Activated CD4-positive, alpha-beta memory T cell treated with anti-CD3 and anti-CD28 coated beads, Interleukin-2, amount 10 ng/mL, durations not matched to agents 7 days and 5 days (primary cell): ENCODE measurements at places on chromosomes 7 and 10.

DNA sequence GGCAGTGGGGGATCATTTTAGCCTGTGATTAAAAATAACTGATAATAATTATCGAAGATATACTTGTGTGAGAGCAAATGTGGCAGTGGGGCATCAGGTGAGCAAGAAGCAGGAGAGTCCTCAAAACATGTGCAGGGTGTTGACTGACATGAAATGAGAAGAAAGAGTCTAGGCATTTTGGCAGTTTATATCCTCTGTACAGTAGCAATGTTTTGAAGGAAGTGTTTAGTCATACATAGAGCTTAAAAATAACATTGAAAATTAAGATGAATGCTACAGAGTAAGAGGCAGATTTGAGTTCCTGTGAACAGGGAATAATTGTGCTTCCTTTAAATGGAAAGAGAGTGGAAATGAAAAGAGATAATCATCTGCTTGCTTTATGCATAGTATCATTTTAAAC, 47.4 kb downstream of the VPS50 start:
- H3K4me3 ChIP-seq = no peak overlapping the region
- no peak overlapping the region for H3K27ac ChIP-seq
- H3K36me3 ChIP-seq = peaks cover 12% of the 10 kb centered on the region
- DNase-seq = no peak
- no peaks in the 10 kb centered on the region for H3K27me3 ChIP-seq
- peaks cover 6% of the 10 kb centered on the region for H3K4me1 ChIP-seq

- H3K36me3 ChIP-seq = peaks cover 2% of the 10 kb centered on the region
- H3K4me1 ChIP-seq = peaks cover 23% of the 10 kb centered on the region
- H3K27ac ChIP-seq = no peak overlapping the region
- no peak for DNase-seq
Measured at GRCh38 chr10:99528494-99529441, 4.0 kb upstream of the NKX2-3 start.

DNA sequence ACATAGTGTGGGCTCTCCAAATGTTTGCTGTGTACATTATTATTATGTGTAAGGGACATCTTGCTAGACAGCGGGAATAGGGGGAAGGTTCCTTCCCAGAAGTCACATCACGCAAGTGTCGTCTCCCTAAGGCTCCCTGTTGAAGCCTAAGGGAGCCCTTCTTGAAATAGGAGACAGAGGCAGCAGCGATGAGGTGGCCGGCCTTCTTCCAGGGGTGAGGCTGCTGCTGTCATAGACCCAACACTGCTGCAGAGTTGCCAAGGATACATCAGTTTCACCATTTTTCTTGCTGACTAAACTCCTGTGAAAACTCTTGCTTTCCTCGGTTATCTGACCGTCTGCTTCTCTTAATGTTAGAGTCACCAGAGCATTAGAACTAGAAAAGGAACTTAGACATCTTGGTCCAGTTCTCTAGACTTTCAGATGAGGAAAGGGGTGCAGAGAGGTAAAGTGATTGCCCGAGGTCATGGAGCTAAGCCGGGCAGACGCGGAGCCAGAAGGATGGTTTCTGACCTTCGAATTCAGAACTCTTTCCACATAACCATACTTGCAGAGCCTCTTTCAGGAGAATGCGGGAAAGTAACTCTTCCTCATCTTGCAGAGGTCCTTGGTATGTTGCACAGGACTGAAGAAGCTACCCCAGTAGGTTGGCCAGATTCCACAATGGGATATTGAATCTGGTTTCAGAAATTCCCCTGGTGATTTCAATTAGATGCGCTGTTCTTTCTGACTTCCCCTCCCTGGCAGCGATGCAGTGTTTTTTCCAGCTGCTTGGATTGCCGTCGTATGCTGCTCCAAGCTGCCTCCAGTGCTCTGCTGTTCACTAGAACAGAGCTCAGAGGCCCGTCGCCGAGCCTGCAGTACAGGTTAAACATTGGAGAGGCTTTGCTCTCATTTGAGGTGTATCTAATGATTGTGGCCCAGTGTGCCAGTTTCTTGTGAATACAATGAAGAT, 217.1 kb downstream of the CAMK1D start:
- peaks cover under 1% of the 10 kb centered on the region for H3K36me3 ChIP-seq
- H3K27ac ChIP-seq = no peak overlapping the region
- H3K4me1 ChIP-seq = peaks cover 22% of the 10 kb centered on the region
- no peak for DNase-seq
- no peak overlapping the region for H3K4me3 ChIP-seq

GRCh38 chr10:89160339-89160738, 46.8 kb downstream of the CH25H start:
- peaks cover 25% of the 10 kb centered on the region for H3K4me1 ChIP-seq
- no peak overlapping the region for H3K4me3 ChIP-seq
- no peak overlapping the region for H3K27ac ChIP-seq
- H3K36me3 ChIP-seq = no peaks in the 10 kb centered on the region

DNA sequence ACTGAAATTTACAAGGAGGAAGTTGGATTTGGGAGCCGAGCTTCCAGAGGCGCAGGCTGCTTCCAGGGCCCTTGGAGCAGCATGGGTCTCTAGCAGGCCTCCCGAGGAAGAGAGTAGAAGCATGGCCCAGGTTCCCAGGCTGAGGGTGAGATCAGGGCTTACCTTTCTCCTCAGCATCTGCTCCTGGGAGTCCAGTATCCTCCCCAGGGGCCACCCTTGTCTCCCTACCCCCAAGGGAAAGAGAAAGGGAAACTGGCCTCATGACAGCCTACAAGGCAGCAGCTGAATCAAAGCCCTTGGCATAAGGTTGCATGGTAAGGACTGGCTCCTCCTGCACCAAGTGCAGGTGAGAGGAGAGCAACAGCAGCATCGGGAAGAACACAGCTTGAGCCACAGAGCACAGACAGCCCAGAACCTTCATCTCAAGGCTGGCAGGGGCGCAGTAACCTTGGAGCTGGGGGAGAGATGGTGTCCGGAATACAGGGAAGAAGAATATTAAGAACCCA, 114.5 kb downstream of the MARCHF5 start:
- no peak overlapping the region for H3K4me3 ChIP-seq
- no peak for DNase-seq
- H3K27ac ChIP-seq = no peak overlapping the region
- H3K36me3 ChIP-seq = no peaks in the 10 kb centered on the region
- H3K4me1 ChIP-seq = peaks cover 15% of the 10 kb centered on the region

GRCh38 chr7:112160130-112160770, 45.9 kb downstream of the DOCK4 start:
- no peak overlapping the region for H3K27ac ChIP-seq
- H3K36me3 ChIP-seq = no peaks in the 10 kb centered on the region
- DNase-seq = no peak
- no peak overlapping the region for H3K4me3 ChIP-seq

DNA sequence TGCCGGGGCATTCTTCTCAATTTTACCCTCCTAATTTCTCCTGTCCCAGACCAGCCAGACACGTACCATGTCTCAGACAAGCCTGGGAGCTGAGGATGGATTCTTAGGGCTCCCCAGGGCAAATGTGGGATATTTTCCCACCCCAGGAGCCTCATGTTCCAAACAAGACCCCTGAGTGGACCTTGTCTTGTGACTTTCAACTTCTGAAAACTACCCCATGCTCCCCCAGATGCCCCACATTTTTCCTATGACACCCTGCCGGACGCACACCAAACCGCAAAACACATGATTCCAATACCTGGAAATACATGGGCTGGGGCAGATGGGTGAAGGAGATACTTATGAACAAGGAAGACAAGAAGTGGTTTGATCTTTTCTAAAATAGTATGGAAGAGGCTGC, 874 bp downstream of the GIMAP5 start:
- no peak for DNase-seq
- peak overlapping the region; percentile 94 for H3K27ac ChIP-seq
- peak overlapping the region; percentile 99 for H3K4me3 ChIP-seq
- peaks cover 56% of the 10 kb centered on the region for H3K36me3 ChIP-seq

DNA sequence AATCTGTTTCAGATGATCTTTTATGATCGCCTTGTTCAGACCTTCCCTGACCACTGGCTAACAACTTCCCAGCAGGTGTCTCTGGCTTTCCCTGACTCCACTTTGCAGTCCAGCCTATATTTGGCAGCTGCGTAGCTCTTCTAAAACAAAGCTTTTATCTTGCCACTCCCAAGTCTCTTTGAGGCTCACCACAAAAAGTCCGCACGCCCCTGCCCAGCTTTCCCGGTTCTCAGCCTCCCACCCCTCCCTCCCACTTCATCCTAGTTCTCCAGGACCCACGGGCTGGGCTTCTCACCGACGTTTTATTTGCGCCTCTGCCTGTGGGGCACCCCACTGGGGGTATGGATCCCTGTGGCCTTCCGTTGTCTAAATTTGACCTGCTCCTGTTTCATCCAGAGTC, 58.9 kb upstream of the USP6NL start:
- H3K36me3 ChIP-seq = no peaks in the 10 kb centered on the region
- DNase-seq = no peak
- H3K4me3 ChIP-seq = no peak overlapping the region
- H3K4me1 ChIP-seq = no peaks in the 10 kb centered on the region
- peaks cover 16% of the 10 kb centered on the region for H3K27me3 ChIP-seq
- H3K27ac ChIP-seq = no peak overlapping the region

DNA sequence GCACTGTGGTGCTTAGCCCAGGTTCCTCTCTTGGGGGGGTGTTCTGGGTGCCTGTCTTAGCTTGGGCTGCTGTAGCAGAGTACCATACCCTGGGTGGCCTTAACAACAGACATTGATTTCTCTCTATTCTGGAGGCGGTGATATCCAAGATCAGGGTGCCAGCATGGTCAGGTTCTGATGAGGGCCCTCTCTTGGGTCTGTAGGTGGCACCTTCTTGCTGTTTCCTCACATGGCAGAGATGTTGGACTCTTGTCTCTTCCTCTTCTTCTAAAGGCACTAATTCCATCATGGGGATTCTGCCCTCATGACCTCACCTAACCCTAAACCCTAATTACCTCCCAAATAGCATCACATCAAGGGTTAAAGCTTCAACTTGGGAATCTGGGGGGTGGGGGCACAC, 19.9 kb upstream of the CRHR2 start:
- H3K27ac ChIP-seq = no peak overlapping the region
- H3K4me1 ChIP-seq = peaks cover 14% of the 10 kb centered on the region
- no peaks in the 10 kb centered on the region for H3K36me3 ChIP-seq

GRCh38 chr7:51229620-51230323, 86.8 kb downstream of the COBL start:
- no peak for DNase-seq
- H3K4me3 ChIP-seq = no peak overlapping the region
- peaks cover 3% of the 10 kb centered on the region for H3K27me3 ChIP-seq
- H3K27ac ChIP-seq = no peak overlapping the region
- no peaks in the 10 kb centered on the region for H3K36me3 ChIP-seq
- no peaks in the 10 kb centered on the region for H3K4me1 ChIP-seq

- no peaks in the 10 kb centered on the region for H3K36me3 ChIP-seq
- peaks cover 42% of the 10 kb centered on the region for H3K27me3 ChIP-seq
- DNase-seq = peak; percentile 33
Measured at GRCh38 chr10:132186488-132187429, at the start of gene DPYSL4. TSS of gene DPYSL4 (plus strand) at chr10:132186948. CDS start at chr10:132187064, 116 bp downstream.
